ENCODE measurements at places on chromosomes 6 and 20. TPM values are rescaled to one million over a fixed set of nuclear protein-coding genes. Genes with fewer than 3 reads are reported as not detected.

DNA sequence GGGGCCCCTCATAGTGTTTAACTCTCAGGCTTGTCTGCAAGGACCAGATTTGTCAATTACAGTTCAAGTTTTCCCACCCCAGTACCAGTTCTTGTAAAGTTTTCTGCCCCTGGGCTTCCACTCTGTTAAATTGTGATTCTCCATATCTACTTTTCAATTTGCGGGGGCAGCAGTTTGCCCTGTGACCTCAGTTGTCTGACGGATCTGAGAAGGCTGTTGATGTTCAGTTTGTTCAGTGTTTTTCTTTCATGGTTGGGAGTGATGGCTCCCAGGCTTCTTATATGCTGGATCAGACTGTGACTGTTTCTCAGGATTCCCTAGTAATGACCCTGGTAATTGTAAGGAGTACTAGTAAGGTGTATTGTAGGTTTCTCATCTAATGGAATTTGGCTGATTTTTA, 101.0 kb upstream of the GGTLC1 start:
- H3K27ac ChIP-seq = no peak overlapping the region
- no peaks in the 10 kb centered on the region for H3K4me1 ChIP-seq
- H3K36me3 ChIP-seq = no peaks in the 10 kb centered on the region
- peaks cover 1% of the 10 kb centered on the region for H3K27me3 ChIP-seq
- no peak overlapping the region for H3K4me3 ChIP-seq
- no peak for DNase-seq

DNA sequence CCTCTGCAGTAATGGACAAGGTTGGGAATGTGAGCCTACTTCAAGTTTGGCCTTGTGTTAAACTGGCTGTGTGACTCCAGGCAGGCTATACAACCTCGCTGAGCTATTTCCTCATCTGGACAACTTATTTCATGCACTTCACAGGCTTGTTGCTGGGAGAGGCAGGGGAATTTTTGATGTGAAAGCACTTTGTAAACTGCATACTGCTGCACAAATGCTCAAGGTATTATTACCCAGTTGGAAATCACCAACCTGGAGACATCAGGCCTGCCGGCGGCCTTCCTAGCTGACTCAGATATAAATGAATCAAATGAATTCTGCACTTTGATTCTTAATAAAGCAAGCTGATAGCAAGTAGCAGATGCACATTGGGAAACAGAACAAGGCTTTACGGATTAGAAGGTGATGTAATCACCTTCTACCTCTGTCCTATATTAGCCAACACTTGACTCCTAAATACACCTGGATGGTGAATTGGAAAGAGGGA, 10.1 kb downstream of the JARID2 start:
- H3K27me3 ChIP-seq = no peaks in the 10 kb centered on the region
- H3K36me3 ChIP-seq = peaks cover 53% of the 10 kb centered on the region
- no peak overlapping the region for H3K27ac ChIP-seq

DNA sequence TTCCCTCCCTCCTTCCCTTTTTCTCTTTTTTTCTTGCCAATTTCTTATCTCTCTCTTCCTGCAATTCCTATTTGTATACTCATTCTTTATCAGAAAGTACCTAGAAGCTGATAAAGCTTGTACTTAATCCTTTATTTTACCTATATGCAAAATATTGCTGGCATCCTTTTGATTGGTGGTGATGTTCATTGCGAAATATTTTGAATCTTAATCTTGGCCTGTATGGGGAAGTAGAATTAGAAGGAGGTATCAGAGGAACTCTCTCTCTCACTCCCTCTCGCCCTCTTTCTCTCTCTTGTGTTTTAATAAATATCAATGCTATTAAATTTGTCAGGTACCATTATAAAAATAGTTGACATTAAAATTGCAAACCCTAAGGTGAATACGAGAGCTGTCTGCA, 52.8 kb downstream of the UST start:
- no peak overlapping the region for H3K4me3 ChIP-seq
- DNase-seq = no peak
- H3K36me3 ChIP-seq = no peaks in the 10 kb centered on the region
- H3K4me1 ChIP-seq = no peaks in the 10 kb centered on the region

COL10A1 gene
- not detected for total RNA-seq

DNA sequence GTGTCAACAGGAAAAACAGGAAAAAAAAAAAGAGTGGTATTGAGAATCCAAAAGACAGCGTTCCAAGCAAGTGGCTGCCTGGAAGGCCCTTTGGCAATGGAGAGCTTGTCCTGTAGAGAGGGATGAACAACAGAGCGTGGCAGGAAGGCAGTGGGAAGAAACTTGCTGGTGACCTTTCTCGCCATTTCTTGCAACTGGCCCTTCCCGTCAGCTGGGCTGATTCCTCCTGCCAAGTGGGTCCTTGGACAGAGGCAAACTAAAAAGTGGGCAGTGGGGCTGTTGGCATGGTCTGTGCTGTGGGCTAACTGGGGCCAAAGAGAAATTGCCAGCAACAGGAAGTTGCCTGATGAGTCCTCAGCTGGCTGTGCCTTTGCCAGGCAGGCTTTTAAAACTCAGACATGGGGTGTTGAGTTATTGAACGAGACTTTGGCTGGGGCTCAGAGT, 43.9 kb upstream of the CLDN20 start:
- peaks cover 14% of the 10 kb centered on the region for H3K4me1 ChIP-seq
- no peak overlapping the region for H3K27ac ChIP-seq
- no peak for DNase-seq
- no peak overlapping the region for H3K4me3 ChIP-seq
- H3K27me3 ChIP-seq = peaks cover 4% of the 10 kb centered on the region
- no peaks in the 10 kb centered on the region for H3K36me3 ChIP-seq

FAM209B gene
- total RNA-seq = 1.9 TPM

DNA sequence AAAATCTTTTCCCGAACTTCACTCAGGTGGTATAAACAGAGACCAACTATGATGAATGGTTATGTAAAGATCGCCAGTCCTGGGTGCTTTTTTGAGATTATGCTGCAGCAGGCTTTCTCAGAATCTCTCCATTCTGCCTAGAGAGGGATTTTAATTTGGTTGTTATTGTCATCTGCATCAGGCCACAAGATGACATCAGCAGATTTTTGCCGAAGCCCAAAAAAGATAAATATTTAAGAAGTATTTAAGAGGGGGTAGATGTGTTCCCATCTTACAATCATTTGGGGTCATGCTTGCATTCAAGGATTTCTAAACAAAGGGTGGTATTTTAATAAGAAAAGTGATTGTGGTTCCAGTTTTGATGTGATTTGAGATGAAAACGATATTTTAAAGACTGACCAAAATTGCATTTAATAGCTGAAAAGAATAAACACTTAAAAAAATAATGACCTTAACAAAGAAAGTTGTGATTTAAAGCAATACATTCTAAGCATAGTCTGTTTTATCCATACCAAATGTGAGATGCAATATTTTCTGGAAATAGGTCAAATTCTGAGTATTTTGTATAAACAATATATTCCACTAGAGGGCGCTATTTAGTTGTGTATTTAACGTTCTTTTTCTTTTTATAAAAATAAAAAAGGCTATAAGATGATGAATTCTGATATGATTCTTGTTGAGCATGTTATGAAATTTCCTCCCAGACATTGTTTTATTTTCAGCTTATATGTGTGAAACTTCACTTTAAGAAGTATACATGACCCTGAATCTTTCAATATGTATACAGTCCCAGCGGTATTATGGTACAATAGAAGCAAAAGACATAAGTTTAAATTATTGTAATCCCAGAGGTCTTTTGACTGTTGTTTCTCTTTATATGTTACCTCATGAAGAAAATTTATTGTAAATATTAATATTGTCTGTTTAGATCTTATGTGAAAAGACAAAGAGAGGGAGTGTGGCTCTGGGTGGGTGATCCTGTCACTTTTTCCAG, 51.0 kb upstream of the ZFP64 start:
- H3K4me1 ChIP-seq = no peaks in the 10 kb centered on the region
- no peak for DNase-seq

GRCh38 chr6:11618533-11618932, 81.0 kb downstream of the TMEM170B start:
- no peaks in the 10 kb centered on the region for H3K36me3 ChIP-seq
- no peak overlapping the region for H3K27ac ChIP-seq
- H3K27me3 ChIP-seq = no peaks in the 10 kb centered on the region
- H3K4me3 ChIP-seq = no peak overlapping the region
- DNase-seq = no peak

GRCh38 chr6:43070028-43070632, 6.0 kb upstream of the PTK7 start:
- no peaks in the 10 kb centered on the region for H3K36me3 ChIP-seq
- no peak overlapping the region for H3K4me3 ChIP-seq
- DNase-seq = peak; percentile 46
- peaks cover 6% of the 10 kb centered on the region for H3K4me1 ChIP-seq
- H3K27me3 ChIP-seq = no peaks in the 10 kb centered on the region

CTCFL gene
- total RNA-seq = not detected

- H3K4me1 ChIP-seq = peaks cover 6% of the 10 kb centered on the region
- peaks cover 2% of the 10 kb centered on the region for H3K36me3 ChIP-seq
- no peak for DNase-seq
- no peak overlapping the region for H3K4me3 ChIP-seq
- H3K27ac ChIP-seq = no peak overlapping the region
Observed at GRCh38 chr6:19997104-19997503, 159.9 kb downstream of the ID4 start.

GRCh38 chr20:32880635-32881034, 21.9 kb downstream of the EFCAB8 start:
- DNase-seq = no peak

MGME1 gene
- total RNA-seq = 41.5 TPM

- DNase-seq = no peak
- H3K36me3 ChIP-seq = no peaks in the 10 kb centered on the region
- H3K27ac ChIP-seq = no peak overlapping the region
- no peak overlapping the region for H3K4me3 ChIP-seq
- H3K4me1 ChIP-seq = no peaks in the 10 kb centered on the region
Observed at GRCh38 chr6:131831392-131831791, 23.6 kb downstream of the ENPP1 start.

DNA sequence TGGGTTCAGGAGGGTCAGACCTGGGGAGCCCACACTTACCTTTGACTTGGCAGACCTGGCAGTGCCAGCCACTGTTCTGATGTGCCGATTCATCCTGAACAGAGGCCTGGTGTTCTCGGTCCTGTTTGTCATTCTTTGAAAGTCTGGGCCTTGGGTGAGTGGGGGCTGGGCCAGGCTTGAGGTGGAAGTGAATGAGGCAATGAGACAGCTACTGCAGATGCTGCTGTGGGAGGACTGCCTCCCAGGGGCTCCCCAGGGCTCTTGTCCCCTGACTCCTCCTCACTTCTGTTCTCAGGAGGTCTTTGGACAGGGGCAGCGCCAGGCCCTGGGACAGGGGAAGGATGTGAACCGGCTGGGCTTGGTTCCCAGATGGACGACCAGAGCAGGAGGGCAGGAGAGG, 5.6 kb upstream of the TREML4 start:
- no peak for DNase-seq
- no peak overlapping the region for H3K4me3 ChIP-seq
- H3K4me1 ChIP-seq = no peaks in the 10 kb centered on the region
- peaks cover 7% of the 10 kb centered on the region for H3K27me3 ChIP-seq

CD83 gene
- total RNA-seq = 8.7 TPM

- H3K36me3 ChIP-seq = peaks cover 31% of the 10 kb centered on the region
- peaks cover 25% of the 10 kb centered on the region for H3K4me1 ChIP-seq
- H3K27me3 ChIP-seq = no peaks in the 10 kb centered on the region
Observed at GRCh38 chr6:144723431-144723830, 438.3 kb downstream of the UTRN start.

DNA sequence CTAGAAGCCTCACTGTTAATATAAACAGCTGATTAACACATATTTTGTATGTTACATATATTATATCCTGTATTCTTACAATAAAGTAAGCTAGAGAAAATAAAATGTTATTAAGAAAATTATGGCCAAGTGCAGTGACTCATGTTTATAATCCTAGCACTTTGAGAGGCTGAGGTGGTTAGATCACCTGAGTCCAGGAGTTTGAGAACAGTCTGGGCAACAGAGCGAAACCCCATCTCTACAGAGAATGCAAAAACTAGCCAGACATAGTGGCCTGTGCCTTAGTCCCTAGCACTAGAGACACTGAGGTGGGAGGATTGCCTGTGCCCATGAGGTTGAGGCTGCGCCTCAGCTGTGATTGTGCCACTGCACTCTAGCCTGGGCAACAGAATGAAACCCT, 81.9 kb downstream of the NCOA3 start:
- H3K4me1 ChIP-seq = peaks cover 33% of the 10 kb centered on the region
- H3K27me3 ChIP-seq = no peaks in the 10 kb centered on the region
- no peak overlapping the region for H3K27ac ChIP-seq
- no peak overlapping the region for H3K4me3 ChIP-seq
- DNase-seq = no peak

- H3K27ac ChIP-seq = no peak overlapping the region
- DNase-seq = no peak
- H3K4me3 ChIP-seq = no peak overlapping the region
- no peaks in the 10 kb centered on the region for H3K36me3 ChIP-seq
- H3K27me3 ChIP-seq = peaks cover 8% of the 10 kb centered on the region
Observed at GRCh38 chr6:134840086-134840867, 109.6 kb downstream of the ALDH8A1 start.

- H3K27me3 ChIP-seq = no peaks in the 10 kb centered on the region
- H3K4me1 ChIP-seq = peaks cover 4% of the 10 kb centered on the region
- H3K36me3 ChIP-seq = no peaks in the 10 kb centered on the region
- H3K4me3 ChIP-seq = no peak overlapping the region
- DNase-seq = no peak
Observed at GRCh38 chr6:73180076-73180738, 45.1 kb downstream of the KHDC1L start.

DNA sequence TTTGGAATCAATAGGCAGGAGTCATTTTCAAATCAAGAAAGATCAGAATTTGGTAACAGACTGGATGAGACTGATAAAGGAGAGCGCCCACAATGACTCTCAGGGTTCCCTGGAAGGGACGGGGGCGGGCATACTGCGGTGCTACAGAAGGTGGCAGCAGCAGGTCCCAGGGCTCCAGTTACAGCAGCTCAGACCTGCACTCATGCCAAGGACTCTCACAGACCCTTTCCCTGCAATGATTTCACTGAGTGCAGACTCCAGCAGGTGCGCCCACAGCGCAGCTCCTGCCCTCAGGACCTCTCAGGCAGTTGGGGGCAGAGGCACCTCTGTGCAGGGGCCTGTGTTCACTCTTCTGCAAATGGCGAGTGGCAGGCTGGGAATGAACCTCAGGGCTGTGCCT, 359.8 kb downstream of the ZFAND3 start:
- H3K4me3 ChIP-seq = no peak overlapping the region
- no peaks in the 10 kb centered on the region for H3K36me3 ChIP-seq
- H3K27me3 ChIP-seq = no peaks in the 10 kb centered on the region
- DNase-seq = no peak

LPA gene
- not detected for total RNA-seq

- H3K36me3 ChIP-seq = no peaks in the 10 kb centered on the region
- no peak overlapping the region for H3K4me3 ChIP-seq
- no peaks in the 10 kb centered on the region for H3K27me3 ChIP-seq
- no peak for DNase-seq
- no peaks in the 10 kb centered on the region for H3K4me1 ChIP-seq
- H3K27ac ChIP-seq = no peak overlapping the region
Observed at GRCh38 chr6:147640606-147641005, 132.1 kb downstream of the SAMD5 start.

MMP24 gene
- total RNA-seq = not detected

- no peaks in the 10 kb centered on the region for H3K36me3 ChIP-seq
- DNase-seq = peak; percentile 49
- no peaks in the 10 kb centered on the region for H3K4me1 ChIP-seq
- peaks cover 3% of the 10 kb centered on the region for H3K27me3 ChIP-seq
- H3K4me3 ChIP-seq = no peak overlapping the region
Observed at GRCh38 chr20:39264506-39265172, 302.5 kb downstream of the DHX35 start.
